ENCODE measurements at places on chromosomes 4 and X.
A peak's percentile ranks its signal among the peaks of the same experiment; 100 is the strongest.

DNA sequence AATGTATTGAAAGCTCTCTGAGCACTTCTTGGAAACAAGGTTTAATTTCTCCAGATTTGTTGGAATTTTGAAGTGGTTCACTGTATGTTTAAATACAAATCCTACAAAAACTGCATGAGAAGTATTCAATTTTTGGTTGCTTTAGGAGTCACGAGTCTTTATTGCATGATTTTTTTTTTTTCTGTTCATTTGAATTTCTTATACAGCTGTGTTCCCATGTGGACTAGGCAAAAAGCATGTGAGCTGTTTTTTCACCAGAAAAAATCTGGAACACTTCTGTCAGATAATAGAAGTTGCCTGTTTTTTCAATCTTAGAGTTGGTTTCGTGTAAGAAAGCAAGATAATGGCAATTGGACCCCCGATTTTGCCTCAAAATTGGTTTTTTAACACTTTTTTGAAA, 66.4 kb downstream of the SLC9A6 start:
- no peak for DNase-seq

- DNase-seq, result no peak
Observed at GRCh38 chr4:123874063-123874462, 477.5 kb downstream of the SPRY1 start.

DNA sequence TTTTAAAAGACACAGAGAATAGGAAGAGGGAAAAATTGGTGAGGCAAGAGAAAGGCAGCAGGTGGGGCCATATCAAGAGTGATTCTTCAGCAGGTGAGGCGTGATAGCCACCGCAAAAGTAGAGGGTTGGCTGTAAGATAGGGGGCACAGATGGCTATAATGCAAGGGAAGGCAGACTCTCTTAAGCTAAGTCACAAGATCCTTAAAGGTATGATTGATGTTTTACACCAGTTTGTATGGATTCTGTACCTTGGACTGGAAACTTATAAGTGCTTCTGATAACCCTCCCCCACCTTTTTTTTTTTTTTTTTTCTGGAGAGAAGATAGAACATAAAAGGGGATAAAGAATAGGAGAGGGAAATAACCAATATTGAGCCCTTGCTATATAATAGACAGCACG, 40.0 kb downstream of the NSUN7 start:
- no peak for DNase-seq

DNA sequence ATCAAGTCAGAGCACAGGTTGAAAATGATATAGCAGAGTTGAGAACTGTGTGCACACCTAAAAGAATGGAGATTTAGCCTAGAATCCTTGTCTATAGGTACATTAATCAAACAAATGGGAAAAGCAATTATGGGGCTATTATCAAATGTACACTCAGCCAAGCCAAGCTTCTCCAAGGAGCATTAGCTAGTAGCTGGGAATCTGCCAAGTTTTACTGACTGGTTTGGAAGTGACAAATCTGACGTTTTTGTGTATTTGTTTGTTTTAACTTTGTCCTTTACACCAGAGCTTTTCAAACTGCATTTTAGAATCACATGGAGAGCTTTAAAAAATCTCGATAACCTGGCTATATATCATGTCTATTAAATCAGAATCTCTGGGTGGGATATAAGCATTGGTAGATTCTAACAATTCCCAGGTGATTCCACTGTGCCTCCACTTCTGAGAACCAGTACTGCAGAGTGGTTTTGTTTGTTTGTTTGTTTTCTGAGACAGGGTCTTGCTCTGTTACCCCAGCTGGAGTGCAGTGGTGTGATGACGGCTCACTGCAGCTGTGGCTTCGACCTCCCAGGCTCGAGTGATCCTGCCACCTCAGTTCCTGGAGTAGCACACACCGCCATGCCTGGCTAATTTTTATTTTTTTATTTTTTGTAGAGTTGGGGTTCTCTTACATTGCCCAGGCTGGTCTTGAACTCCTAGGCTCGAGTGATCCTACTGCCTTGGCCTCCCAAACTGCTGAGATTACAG, 279.8 kb downstream of the UNC5C start:
- DNase-seq, result no peak

DNA sequence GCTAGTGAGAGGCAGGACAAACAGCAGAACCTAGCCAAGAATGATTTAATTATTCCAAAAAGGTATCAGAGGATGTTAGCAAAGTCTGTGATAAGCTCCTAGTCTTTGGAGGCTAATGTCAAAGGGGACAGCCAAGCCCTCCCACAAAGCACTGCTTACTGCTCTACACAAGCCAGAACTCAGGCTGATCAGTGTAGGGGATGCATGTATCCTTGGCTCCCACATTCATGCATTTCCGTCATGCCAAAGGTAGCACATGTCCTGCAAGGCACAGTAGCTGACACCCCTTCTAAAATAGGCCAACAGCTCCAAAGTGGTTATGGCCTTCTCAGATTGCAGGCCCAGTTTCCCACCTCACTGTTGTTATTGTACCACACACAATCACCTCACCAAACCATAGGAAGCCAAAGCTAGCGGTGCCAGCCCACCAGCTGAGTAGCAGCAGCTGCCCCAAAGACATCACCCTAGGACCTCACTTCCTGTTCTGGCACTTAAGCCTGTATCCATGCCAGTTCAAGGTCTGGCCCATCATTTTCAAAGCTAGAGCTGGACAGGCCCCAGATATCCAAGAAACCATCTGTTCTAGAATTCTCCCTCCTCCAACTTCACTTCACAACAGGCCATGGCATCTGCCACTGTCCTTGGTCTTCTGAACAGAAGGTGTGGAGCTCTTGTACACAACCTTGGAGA, 40.9 kb downstream of the TSPAN5 start:
- DNase-seq, result no peak

DNA sequence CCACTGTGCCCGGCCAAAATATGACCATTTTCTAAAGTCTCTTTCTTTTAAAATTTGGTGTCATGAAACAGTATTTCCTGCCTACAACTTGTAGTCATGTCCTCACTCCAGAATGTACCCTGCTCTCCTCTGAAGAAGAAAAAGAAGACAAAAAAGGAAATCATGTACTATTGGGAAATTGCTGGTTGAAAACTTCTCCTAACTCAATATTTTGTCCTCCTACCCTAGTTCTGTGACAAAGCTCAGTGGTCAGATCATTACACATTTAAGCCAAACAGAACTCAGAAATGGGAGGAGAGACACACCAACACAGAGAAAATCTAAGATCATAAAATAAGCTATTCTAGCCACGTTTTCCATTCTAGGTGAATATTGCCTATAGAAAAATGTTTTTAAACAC, 127.7 kb downstream of the IRF2 start:
- DNase-seq, result no peak

DNA sequence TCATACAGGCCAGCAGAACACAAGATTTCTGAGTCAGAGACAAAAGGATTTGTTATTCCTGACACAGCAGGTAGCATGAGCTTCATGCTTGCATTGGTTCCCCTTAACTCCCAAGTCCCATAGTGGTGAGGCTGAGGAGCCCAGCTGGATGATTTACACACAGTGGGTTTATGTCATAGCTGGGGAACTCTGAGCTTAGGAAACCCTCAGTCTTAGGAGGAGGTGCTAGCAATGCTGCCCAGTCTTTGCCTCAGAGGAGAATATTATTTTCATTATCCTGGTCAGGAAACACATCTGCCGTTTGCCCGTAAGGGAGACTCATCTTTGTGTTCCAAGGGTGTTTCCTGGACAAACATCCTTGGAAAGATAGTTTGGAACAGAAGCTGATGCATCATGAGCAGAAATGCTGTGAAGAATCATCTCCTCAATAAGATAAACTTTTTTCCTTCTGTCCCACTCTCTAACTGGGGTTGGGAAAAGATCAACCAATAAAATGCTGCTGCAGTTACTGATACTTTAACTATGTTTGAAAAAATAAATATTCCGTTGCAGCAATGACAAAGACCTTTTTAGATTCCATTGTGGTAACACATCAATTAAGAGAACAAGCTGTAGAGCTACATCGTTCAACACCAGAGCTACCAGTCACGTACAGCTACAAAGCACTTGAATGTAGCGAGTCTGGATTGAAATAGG, 146.8 kb downstream of the DCLK2 start:
- DNase-seq, result no peak

DNA sequence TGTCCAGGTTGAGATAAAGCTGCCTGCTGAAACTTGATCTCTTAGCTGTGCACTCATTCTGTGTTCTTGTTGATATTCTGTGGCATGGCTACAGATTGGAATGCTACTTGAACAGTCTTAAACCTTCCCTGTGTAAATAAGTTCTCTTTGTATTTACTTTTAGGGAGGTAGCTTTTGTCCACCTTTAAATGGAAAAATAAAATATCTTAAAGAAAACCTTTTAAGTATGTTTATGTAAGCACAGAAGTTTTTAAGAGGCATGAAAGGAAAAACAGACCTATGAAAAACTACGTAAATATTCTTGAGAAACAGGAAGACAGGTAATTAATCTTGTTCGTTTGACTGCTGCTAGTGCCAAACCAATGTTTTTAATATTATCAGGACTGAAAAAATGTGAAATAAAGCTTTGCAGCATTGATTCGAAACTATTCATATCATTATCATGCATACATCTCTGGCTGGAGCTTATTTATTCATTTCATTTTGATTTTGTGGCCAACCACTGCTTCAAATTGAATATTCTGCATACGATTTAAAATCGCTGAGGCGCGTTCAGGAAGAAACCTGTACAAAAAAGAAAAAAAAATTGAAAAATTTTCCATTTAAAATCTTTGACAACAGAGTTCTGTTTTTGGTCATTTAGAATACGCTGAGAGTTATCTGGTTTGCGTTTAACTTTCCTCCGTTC, 17.8 kb downstream of the HSD17B13 start:
- no peak for DNase-seq

GRCh38 chr4:23384741-23385140, 505.1 kb downstream of the PPARGC1A start:
- DNase-seq, result no peak

GRCh38 chrX:22159071-22159470, 113.6 kb upstream of the CBLL2 start:
- DNase-seq, result no peak

DNA sequence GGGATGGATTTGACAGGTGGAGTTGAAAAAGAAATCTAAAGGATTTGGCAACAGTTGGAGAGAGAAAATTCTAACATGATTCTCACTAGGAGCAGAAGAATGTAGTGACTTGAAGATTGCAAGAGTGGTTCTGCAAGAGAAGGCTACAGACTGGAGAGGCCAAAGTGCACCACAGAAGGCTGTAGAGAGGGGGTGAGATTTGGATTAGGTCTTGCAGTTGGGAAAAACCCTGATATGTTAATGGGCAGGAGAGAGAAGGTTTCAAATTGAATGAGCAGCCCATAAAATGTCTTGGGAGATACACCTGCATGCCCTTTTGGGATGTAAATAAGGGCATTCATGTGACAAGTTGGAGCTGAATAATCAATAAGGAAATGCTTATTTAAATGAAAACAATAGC, 14.7 kb upstream of the VEGFD start:
- DNase-seq, result no peak

GRCh38 chrX:119647552-119648420, 41.6 kb upstream of the NKRF start:
- peak; percentile 75 for DNase-seq

DNA sequence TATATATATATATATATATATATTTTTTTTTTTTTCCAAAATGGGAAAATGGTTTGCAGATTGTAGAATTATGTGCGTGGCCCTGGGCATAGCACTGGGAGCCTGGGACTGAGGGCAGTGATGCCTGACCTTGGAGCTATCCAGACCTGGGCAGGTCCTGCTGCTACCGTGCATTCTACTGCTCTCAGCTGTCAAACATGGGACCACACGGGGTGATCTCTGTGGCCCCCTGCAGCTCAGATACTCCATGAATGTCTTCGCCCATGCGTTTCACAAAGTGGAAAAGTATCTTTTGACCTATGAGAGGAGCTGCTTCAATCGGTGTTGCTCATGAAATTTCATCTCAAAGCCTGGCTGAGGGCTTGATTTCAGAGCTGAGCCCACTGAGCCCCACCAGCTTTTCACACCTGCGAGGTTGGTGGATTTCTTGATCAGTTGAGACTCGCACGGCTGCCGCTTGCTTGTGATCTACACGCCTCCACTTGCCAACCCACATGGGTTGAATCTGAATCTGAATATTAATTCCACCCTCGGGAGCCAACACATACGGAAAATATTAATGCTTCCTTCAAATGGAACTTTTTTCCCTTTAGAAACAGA, 35.7 kb downstream of the ING2 start:
- no peak for DNase-seq

- no peak for DNase-seq
Observed at GRCh38 chr4:169741569-169741968, 16.2 kb downstream of the HPF1 start.

DNA sequence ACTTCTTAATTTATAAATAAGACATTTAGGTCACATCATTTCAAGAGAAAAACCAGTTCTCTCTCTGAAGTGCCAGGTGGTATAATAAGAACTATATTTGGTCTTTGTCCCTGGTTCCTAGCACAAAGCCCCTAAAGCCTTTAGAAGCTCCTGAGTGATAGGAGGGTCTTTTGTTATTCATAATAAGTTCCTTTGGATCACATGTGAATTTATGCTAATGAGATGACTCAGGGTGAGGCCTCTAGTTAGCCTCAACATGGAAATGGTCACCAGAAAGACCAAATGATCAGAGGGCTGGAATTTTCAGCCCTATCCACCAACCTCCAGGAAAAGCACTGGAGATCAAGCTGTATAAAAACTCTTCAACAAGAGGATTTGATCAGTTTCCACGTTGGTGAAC, 68.1 kb upstream of the BLTP1 start:
- no peak for DNase-seq

- DNase-seq, result no peak
Observed at GRCh38 chr4:95106408-95106928, 348.7 kb downstream of the BMPR1B start.

GRCh38 chr4:11021333-11021732, 336.8 kb upstream of the CLNK start:
- DNase-seq, result no peak

GRCh38 chr4:151238477-151238876, 38.5 kb upstream of the PRSS48 start:
- no peak for DNase-seq

DNA sequence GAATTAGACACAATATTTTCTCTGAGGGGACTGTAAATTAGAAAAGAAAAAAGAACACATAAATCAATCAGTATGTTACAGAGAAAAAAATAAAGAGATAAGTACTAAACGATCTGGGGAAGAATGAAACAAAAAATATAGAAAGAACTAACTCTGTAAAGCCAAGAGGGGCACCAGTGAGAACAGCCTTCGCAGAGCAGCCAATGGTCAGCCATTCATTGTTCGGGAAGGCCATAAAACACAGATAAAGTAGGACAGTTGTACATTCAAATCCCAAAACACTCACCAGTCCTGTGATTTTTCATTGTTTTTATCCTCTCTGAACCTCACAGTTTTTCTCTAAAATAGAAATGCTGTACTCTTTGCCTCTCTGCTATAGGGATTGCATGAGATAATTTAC, 127.9 kb downstream of the NEK1 start:
- no peak for DNase-seq

DNA sequence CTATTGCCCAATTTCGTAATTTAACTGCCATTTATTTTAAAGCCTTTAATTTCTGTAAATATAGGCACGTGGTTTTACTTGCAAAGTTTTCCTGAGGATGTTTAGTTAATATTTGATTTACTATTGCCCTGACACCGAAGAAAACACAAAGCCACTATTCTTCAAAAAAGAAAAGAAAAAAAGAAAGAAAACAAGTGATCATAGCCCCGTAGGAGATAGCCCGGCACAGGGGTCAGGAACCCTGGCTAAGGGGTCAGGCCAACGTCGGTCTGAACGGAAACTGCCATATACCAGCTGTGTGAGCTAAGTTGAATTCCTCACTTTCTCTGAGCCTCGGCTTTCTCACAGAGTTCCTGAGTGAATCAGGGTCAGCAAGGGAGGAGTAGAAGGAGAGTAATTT, 17.7 kb upstream of the LAMP2 start:
- DNase-seq, result no peak

- DNase-seq, result no peak
Observed at GRCh38 chrX:49162620-49163019, at the start of gene MAGIX. TSS of gene MAGIX (plus strand) at chrX:49162758. CDS start at chrX:49162890, 132 bp downstream.

Data from activated naive CD4-positive, alpha-beta T cell treated with anti-CD3 and anti-CD28 coated beads, Interleukin-2, amount 50 U/mL, for 72 hours (primary cell).